ENCODE measurements at places on chromosomes 1 and 21.

DNA sequence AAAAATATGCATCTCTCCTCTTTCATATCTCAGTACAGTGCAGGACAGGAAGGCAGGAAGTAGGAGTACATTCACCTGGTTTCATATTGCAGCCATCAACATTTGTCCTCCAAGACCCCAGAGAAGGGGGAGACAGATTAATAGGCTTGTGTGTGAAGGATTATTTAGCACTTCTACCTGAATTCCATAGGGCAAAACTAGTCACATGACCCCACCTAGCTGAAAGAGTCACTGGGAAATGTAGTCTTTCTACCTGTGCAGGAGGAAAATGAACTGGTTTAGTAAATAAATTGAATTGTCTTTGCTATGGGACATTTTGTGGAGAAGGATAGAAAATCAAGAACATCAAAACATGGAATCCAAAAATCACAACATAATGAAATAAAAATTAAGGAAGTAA lies 13.9 kb upstream of the TRIM33 start:
- DNase-seq = no peak

- DNase-seq = no peak
Observed at GRCh38 chr21:35048183-35048601, 910 bp downstream of the RUNX1 start.

GRCh38 chr1:167066333-167067122 lies 23.6 kb downstream of the GPA33 start:
- peak; percentile 68 for DNase-seq

- peak; percentile 38 for DNase-seq
Observed at GRCh38 chr1:170881268-170882265, 53.8 kb upstream of the MROH9 start.

- DNase-seq = no peak
Observed at GRCh38 chr1:23571465-23571864, 12.2 kb upstream of the ID3 start.

DNA sequence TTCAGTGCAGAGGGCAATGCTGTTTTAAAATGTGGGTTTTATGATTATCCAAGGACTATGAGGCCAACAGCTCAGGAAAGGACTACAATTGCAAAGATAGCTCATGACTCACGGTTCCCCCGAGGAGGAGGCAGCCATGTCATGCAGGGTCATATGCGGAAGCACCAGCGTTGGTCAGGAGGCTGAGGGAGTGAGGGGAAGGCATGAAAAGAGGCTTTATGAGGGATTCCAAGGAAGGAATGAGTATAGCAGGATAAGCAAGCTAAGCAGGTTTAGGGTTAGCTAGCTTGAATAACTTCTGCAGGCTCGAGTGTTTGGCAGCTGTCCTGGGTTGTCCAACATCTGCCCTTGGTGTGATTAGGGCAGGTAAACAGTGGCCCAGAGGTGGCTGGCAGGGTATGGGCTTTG lies 495.1 kb downstream of the SETD4 start:
- no peak for DNase-seq

DNA sequence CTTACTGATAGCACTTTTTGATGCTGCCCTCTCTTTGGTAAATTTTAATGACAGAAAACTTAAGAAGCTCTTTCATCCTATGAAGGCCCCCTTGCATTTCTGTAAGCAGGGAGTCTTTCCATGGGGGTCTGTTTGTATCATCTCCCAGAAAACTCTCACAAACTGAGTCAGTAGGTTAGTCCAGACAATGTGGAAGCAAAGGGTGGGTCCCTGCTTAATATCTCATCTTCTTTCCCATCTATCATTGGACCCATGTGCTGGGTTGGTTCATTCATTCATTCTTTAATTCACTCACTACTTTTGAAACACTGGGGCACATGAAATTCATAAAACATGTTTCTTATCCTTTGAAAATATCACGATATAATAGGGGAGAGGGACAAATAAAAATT lies 164.3 kb downstream of the NTMT2 start:
- DNase-seq = no peak

DNA sequence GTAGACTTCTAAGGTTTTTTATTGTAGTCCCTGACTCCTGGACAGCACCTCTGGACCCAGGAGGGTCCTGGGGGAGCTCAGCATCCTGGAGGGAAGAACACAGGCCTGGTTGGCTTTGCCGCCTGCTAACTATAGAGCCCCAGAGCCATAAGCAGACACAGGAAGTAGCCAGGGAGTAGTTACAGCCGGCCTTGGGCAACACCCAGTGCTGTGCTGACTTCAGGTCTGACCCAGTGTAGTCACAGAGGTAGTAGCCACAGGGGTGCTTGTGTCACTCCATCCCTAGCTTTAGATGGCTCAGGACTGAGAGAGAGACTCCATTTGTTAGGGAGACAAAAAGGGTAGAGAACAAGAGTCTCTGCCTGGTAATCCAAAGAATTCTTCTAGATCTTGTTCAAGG lies 21.9 kb downstream of the MCOLN2 start:
- no peak for DNase-seq

DNA sequence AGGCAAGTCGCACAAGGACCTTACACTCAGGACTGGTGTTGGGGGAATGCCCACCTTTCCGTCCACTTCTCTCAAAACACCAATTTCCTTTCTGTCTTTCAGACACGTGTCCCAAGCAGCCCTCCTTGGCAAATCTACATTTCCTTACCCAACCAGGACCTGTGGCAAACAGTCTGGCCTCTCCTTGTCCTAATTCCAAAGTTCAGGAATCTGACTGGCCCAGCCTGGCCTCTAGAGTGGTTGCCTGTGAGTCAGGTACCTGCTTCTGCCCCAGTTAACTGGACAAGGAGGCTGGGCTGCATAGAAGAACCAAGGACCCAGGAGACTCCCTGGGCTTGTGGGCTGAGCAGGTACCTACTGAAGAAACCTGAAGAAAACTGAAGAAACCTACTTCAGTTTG lies 34.3 kb upstream of the CITED4 start:
- DNase-seq = no peak

DNA sequence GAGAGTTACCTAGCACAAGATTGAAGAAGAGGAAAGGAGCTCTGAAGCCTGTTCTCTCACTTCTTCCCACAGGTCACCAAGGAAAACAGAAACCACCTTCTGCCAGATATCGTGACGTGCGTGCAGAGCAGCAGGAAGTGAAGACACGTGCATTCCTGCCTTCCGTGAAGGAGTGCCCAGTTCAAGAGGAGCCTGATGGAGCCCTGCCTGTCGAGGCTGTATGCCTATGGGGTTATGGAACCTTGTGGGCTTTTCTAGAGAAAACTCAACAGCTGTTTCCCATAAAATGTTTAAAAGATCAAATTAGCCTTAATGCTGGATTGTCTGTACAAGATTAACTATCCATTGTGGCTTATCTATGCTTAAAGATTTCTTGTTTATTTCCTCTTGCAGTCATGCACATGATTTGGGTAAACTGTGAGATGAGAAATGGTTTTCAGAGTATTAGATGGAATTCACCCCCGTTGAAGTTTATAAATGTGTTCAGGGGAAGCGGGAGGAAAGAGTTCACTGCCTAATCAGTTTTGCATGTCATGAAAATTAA lies 27.8 kb downstream of the NTPCR start:
- no peak for DNase-seq

DNA sequence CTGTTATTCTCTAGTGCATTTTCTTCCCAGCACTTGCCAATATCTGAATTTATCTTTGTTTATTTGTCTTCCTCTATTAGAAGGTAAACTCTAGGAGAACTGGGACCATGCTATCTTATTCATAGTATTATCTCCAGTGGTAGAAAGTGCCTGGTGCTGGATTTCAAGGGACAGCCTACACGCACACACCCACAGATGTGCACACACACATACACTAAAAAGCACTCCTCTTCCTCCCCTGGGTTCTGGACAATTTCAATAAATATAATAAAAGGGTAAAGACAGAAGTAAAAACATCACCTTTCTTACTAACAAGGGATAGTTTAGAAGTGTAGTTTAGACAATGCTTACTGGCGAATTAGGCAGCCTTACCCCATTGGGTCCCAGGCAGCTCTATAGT lies 28.5 kb upstream of the USP24 start:
- no peak for DNase-seq

- no peak for DNase-seq
Observed at GRCh38 chr1:192914092-192914491, 105.3 kb downstream of the RGS2 start.

DNA sequence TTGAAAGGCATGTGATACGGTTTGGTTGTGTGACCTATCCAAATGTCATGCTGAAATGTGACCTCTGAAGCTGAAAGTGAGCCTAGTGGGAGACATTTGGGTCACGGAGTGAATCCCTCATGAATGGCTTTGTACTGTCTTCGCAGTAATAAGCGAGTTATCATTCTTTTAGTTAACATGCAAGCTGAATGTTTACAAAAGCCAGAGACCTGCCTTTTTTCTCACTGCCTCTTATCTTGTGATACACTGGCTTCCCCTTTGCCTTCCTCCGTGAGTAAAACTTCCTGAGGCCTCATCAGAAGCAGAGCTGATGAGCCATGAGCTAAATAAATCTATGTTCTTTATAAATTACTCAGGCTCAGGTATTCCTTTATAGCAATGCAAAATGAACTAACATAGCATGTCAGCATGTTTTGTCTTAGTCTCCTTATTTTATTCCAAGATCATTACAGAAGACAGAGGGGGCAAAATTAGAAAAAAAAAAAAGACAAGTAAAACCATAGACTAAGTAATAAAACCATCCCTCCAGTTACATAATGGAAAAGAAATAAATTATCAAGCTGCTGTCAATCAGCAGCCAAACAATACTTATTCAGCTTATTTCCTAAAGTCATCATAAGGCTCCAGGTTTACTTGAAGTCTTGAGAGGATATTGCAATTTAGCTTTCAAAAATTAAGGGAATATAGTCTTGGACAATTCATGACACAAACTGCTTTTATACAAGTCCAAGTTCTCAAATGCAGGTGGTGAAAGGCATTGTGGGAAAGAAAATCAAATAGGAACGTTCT lies 12.1 kb downstream of the RGS18 start:
- DNase-seq = no peak

GRCh38 chr1:180800945-180801344 lies 111.8 kb upstream of the KIAA1614 start:
- no peak for DNase-seq

DNA sequence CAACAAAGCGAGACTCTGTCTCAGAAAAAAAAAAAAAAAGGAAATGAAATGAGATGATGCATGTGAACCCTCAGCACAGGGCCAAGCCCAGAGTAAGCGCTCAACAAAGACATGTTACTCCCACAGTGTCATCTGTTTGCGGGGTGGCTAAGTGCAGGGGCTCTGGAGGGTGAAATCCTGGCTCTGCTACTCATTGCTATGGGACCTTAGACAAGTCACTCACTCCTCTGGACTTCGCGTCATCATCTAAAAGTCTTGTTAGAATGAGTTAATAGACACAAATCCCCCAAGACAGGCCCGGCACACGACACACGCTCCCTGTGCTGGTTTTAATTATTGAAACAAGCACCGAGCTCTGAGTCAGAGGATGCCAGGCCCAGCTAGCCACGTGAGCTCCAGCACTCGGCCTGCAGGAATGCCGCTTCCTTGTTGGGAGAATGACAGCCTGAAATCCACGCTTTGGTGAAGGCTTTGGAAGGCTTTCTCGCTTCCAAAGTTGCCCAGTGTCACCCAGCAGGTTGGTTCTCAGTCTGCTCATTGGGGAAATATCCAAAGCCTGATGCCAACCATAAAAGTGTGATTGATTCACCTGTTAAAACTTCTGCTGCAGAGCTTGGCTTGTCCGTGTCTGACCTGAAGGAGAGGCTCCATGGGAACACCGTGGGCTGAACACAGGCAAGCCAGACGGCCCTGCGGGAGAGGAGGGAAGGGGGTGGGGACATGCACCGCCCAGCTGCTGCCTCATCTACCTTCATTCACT lies 36.7 kb upstream of the TARDBP start:
- no peak for DNase-seq

- DNase-seq = no peak
Observed at GRCh38 chr1:75641325-75641724, 30.4 kb upstream of the SLC44A5 start.

GRCh38 chr1:187942986-187943385 lies 1114.2 kb downstream of the PLA2G4A start:
- DNase-seq = no peak

GRCh38 chr1:201970334-201971159 lies 11.9 kb upstream of the RNPEP start:
- no peak for DNase-seq

GRCh38 chr1:61282387-61282786 lies 200.0 kb downstream of the NFIA start:
- no peak for DNase-seq

DNA sequence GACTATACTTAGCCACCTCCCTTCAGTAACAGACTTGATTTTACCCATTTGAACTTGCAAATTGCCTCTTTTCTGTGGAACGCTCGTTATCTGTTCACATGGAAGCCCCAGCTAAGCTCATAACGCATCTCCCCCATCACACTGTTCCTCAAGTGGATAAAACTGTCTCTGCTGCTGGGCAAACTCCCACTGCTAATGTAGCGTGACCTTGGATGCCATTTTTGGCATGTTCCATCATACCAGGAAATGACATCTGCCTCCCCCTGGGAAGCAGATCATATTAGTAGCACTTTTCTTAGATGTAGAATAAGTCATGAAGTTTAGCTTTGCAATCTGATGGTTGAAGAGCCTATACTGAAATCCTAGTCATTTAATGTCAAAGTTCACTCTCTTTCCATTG lies 528.7 kb upstream of the PLXNA2 start:
- no peak for DNase-seq

DNA sequence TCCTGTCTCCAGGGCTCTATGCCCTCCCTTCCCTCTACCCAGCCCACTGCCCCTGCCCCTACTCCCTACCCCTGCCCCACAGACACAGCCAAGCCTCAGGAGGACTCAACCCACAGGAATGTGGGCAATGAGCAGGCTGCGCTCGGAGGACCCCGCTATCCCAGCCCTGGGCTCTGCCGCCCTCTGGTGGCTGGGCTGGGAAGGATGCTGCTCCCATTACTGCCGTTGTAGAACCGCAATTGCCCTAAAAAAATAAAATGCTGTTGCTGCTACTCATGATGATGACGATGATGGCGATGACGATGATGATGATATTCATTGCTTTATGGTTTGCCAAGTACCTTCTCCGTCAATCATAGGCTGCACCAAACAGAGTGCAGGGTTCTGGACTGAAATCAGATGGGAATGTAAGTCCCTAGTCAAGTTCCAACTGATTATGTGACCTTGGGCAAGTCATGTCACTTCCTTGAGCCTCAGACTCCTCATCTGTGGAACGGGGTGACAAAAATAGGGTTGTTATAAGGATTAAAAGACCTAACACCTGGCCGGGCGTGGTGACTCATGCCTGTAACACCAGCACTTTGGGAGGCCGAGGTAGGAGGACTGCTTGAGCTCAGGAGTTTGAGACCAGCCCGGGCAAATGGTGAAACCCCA lies 24.6 kb downstream of the ARHGEF19 start:
- DNase-seq = peak; percentile 64

DNA sequence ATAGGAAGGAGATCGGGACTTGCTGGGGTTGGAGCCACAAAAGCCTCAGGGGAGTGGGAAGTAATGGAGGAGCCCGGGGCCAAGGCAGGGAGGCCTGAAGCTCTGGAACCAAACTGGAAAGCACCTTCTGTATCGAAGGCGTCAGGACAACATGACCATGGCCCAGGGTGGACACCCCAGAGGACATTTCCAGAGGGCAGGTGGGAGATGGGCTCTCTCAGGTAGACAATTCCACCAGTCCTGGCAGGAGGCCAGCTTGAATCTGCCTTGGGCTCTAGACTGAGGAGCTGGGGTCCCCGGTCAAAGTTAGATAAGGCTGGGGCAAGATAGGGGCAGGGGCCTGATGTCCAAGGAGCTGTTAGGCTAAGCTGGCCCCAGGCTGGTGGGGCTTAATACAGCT lies 104.9 kb upstream of the EDN2 start:
- no peak for DNase-seq

- no peak for DNase-seq
Observed at GRCh38 chr1:162236618-162237017, 140.0 kb downstream of the SPATA46 start.

- no peak for DNase-seq
Observed at GRCh38 chr21:43287795-43288755, 119.3 kb downstream of the CRYAA start.
